ENCODE measurements at places on chromosomes 5 and 9.

DNA sequence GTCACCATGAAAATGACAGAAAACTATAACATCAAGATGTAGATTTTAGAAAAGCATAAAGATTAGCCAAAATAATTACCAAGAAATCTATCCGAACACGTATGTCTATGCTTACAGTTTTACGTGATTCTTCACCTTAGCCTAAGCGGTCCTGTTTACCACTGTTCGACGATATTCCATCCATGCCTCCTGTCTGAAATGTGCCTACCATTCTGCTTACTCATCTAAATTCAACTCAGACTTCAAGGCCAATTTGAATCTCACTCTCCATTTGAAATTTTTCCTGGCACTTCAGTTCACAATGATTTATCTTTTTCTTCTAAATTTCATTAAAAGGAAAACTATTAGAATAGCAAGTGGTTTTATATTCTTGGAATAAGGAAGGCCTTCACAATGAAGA lies 15.4 kb downstream of the ZDHHC21 start:
- DNase-seq, result no peak

DNA sequence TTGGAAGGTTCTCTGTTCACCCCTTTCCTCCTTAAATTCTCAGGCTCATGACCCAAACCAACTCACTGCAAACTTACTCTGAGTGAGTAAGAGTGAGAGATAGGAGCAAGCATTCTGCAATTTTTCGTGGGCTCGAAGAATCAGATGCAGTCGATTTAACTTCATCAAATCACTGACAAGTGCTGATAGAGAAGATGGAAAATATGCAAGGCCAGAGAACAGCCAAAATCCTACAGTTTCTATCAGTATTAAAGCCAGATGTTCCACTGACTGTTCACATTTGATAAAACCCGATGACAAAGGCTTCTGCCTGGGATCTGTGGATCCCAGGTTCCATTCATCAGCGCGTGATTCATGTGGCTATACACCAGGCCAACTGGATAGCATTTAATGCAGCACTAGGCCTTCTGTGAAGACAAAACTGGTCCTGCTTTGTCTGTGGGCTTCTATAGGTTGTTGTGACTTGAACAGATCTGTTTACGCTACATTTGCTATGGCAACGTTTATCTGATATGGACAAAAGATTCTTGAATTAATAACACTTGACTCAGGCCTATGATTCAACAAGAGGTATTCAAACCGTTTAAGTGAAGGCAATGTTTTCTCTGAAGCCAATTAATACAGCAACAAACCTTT lies 251.2 kb downstream of the NFIB start:
- DNase-seq, result no peak

GRCh38 chr9:127313042-127313560 lies 48.5 kb downstream of the GARNL3 start:
- no peak for DNase-seq

DNA sequence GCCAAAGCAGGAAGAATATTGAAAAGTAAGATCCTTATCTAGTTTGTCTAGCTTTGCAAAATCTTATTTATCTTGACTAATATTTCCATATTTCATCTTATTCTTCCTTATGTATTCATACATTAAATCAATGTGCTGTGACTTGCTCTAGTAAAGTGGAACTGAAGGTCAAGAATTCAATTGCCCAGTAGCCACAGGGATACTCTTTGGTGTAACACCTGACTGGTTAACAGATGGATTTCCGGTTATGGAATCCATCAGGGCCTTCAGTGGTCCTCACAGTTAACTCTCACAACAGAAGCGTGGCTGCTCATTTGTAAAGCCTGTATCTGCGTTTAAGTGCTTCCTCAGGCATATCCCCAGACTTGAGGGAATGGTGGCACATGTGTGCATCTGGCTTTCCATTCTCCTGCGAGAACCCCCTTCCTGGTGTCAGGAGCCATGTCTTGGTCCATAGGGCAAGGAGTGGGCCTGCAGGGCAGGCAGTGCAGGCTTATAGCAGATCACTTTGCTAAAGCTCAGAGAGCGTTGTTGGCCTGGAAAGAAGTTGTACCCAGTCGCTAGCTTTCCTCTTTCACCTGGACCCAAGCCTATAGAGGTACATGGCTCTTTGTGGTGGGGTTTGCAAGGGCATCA lies 99.2 kb downstream of the HSPA4 start:
- DNase-seq, result no peak

- DNase-seq, result no peak
Measured at GRCh38 chr5:119275601-119276173, 80.1 kb upstream of the TNFAIP8 start.

- no peak for DNase-seq
Measured at GRCh38 chr9:70746316-70746715, 331.9 kb upstream of the KLF9 start.

- DNase-seq, result no peak
Measured at GRCh38 chr9:16824545-16825330, 45.7 kb downstream of the BNC2 start.

DNA sequence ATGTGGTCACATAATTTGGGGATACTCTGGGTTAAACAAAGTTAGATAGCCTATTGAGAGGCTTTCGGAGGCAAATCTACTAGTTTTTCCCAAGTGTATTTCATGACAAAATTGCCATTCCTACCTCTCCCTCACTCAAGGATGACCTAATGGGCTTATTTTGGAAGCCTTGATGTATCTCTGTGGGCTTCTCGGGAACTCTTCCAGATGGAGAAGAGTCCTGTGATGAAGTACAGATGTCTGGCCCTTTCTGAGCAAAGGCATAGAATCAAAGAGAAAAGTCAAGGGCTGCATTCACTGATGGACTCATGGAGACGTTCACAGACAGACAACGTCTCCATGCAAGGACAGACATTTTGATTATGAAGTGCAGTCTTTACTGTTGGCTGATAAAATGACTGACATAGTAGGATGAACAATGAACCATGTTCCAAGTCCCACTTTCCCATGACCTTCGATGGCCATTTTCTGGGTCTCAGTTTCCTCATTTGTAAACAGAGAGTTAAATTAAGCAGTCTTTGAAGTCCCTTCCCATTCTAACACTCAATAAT lies 347.2 kb upstream of the CD180 start:
- no peak for DNase-seq

All from neural crest cell (in vitro differentiated cells).